Activated CD8-positive, alpha-beta memory T cell treated with anti-CD3 and anti-CD28 coated beads for 48 hours (primary cell): ENCODE measurements at places on chromosomes 3 and 15.

- DNase-seq, result no peak
Observed at GRCh38 chr15:75043509-75044257, 20.3 kb downstream of the PPCDC start.

DNA sequence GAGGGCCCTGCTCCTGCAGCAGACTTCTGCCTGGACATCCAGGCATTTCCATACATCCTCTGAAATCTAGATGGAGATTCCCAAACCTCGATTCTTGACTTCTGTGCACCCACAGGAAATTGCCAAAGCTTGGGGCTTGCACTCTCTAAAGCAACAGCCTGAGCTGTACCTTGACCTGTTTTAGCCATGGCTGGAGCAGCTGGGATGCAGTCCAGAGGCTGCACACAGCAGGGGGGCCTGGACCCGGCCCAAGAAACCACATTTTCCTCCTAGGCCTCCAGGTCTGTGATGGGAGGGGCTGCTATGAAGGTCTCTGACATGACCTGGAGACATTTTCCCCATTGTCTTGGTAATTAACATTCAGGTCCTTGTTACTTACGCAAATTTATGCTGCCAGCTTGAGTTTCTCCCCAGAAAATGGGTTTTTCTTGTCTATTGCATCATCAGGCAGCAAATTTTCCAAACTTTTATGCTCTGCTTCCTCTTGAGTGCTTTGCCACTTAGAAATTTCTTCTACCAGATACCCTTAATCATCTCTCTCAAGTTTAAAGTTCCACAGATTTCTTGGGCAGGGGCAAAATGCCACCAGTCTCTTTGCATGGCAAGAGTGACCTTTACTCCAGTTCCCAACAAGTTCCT is 11.8 kb upstream of the MYO5A start:
- no peak for DNase-seq

DNA sequence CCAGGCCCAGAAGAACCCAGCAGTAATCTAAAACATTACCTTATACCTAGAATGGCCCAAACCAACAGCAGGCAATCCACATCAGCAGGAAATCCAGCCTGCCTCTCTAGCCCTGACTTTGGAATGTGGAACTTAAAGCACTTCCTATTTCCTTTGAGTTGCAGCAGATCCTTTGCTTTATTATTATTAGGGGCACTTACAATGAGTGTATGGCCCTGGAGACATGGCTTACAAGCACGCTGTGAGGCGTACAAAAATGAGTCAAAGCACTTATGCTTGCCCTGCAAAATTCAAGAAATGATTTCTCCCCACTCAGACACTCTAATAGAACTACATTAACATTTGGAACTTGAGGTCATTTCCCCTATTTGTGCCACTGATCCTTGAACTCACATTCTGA is 9.5 kb upstream of the KNSTRN start:
- DNase-seq, result no peak

- no peak for DNase-seq
Observed at GRCh38 chr3:149442043-149442442, 32.5 kb upstream of the TM4SF4 start.

- no peak for DNase-seq
Observed at GRCh38 chr3:46416811-46417510, 9.9 kb downstream of the CCRL2 start.

- no peak for DNase-seq
Observed at GRCh38 chr15:59873644-59874272, 130.4 kb upstream of the FOXB1 start.

DNA sequence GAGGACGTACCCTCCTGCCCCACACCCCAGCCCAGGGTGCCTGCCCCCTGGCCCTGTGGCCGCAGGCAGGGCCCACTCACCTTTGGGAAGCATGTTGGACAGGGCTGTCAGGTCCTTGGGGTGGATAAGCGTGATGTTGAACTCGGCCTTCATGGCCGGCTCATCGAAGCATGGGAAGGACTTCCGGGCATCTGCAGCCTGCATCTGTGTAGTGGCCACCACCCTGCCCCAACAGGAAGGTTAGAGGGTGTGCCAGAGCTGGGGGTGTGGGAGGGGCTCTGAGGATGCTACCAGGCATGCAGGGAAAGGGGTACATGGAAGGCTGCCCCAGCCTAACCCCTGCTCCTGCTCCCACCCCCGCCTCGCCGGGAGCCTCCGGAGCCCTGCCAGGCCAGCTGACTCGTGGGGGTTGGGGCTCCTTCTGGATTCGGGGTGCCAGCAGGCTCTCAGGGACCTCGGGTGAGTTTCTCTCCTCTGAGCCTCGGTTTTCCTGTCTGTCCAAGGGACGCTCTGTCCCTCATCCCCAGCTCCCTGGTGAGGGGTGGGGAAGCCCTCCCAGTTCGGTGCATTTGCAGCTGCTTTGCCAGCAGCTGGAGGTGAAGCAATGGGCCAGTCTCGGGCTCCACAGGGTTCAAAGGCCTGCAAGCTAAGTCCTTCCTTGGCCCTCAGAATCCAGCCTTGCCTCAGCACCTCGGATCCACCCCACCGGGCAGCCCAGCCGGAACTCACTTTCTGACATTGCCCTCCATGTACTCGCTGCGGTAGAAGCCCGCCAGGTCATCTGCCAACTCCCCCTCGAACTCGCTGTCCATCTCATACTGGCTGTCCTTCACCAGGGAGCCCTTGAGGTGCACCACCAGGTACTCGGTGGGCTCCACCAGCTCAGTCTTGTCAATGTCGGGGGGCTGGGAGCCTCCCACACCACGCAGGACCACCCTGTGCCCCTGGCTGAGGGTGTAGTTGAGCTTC is 9.1 kb downstream of the ANPEP start:
- no peak for DNase-seq

DNA sequence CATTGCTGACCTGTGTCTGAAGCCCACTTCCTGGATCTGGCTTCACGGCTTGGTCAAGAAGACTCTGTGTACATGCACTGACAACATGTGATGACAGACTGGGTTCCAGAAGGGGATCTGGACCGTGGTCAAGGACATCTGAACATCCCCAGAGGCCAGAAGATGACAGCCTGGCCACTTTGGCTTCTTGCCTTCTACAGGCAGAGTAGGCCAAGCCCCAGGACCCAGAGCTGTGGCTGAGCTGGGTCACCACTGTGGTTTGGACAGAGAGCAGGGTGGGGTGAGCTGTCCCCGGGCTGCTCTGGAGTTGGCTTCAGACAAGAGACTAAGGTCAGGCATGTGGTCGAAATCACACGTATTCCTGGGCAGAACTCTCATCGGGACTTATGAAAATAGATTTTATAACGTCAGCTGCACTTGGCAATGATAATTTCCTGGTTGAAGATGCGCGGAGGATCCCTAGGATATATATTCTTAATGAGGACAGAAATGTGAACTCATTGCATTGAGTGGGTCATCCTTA is 114.1 kb upstream of the FRMD4B start:
- no peak for DNase-seq

DNA sequence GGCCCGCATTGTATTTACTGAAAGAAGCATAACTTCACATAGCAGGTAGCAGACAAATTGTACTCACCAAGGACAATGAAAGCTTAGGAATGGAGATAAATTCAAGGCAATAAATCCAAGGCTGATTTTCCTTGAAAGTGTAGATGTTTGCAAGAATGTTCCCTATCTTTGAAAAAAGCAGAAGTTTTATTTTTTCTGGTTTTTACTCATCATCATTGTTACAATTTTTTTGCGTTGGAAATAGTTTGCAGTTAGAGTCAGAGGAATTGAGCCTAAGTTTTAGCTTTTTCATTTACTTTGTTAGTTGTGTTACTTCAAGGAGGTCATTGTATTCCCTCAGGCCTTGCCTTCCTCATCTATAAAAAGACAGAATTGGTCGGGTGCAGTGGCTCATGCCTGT is 213.9 kb upstream of the TBL1XR1 start:
- DNase-seq, result no peak

GRCh38 chr15:27576576-27576975 is 522.5 kb downstream of the OCA2 start:
- DNase-seq, result no peak

- no peak for DNase-seq
Observed at GRCh38 chr3:72192572-72192971, 407.6 kb upstream of the PROK2 start.

DNA sequence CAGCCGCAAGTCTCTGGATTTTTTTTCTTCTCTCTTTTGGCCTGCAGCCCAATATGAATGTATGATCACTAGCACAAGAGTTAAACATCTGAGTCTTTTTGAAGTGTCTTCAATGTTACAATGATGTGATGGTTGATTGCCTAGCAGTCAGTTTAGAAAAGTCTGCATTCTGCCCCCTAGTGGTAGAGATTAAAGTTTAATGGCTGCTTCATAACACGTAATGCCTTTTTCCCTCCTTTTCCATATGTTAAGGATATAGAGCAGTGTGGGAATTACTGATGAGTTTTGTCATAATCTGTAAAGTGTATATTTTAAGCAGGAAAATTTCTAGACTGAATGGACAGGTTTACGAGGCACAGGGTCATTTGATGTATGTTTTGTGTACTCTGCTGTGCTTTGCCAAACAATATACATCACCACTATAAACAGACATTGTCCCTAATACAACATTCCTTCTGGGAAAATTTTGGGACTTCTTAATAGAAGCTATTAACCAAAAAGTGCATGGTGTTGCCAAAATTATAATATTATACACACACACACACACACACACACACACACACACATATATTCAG is 1038.5 kb upstream of the NR2F2 start:
- DNase-seq, result no peak

- DNase-seq, result no peak
Observed at GRCh38 chr15:69665641-69666111, 213.1 kb downstream of the RPLP1 start.

DNA sequence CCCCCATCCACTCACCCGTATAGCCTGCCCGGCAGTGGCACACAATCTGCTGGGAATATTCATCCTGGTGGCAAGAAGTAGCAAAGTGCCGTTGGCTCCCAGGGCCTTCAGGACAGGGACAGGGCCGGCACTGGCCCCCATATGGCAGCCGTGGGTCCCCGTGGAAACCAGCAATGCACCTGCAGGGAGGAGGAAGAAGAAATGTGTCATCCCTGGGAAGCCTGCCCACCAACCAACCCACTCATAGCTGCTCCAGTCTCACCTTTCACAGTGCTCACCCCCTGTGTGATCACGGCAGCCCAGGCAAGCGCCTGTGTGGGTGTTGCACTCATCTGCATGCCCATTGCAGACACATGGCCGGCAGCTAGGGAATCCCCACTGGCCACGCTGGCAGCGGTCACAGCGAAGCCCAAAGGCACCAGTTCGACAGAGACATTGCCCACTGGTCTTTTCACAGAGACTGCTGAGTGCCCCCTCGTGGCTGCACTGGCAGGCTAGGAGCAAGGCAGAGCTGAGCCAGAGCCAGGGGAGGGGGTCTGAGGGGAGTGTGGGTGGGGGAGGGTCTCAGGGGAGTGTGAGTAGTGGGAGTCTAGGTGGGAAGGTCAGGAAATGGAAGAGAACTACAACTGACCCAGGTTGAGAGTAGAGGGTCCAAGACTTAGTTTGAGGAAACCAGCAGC is 4.5 kb upstream of the USP19 start:
- no peak for DNase-seq

DNA sequence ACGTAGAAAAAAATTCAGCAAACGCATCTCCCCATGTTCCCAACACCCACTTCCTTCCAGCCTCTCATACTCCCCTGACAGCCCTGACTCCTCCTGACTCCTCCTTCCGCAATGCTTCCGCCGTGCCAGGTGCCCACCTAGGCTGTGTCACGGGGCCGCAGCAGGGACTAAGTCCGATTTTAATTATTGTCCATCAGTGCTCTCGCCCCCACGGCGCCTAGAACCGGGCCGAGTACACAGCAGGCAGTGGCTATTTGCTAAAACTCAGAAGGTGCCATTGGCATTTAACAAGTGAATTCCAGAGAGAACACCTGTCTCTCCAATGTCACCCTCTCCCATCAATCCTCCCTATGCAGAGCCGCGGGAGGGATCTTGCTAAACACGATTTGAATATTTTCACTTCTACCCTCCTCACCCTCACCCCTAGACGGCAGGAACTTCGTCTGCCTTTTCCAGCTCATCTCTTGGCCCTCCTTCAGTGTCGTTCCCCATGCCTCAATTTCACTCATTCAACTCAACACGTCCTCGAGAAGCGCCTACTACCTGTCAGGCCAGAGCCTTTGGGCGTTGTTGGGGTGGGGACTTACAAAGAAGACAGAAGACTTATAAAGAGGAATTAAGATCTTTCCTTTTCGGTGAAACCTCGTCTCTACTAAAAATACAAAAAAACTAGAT is 11.5 kb upstream of the SHF start:
- peak; percentile 37 for DNase-seq

- no peak for DNase-seq
Observed at GRCh38 chr3:46359733-46360493, 6.0 kb downstream of the CCR2 start.

DNA sequence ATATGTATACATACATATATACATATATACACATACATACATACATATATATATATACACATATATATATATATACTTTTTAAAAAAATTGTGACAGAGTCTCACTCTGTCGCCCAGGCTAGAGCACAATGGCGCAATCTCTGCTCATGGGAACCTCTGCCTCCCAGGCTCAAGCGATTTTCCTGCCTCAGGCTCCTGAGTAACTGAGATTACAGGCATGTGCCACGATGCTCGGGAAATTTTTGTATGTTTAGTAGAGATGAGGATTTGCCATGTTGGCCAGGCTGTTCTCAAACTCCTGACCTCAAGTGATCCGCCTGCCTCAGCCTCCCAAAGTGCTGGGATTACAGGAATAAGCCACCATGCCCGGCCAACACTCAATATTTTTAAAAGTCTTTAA is 302.5 kb downstream of the UNC13C start:
- no peak for DNase-seq

GRCh38 chr15:69128667-69129311 is 31.6 kb upstream of the GLCE start:
- no peak for DNase-seq

DNA sequence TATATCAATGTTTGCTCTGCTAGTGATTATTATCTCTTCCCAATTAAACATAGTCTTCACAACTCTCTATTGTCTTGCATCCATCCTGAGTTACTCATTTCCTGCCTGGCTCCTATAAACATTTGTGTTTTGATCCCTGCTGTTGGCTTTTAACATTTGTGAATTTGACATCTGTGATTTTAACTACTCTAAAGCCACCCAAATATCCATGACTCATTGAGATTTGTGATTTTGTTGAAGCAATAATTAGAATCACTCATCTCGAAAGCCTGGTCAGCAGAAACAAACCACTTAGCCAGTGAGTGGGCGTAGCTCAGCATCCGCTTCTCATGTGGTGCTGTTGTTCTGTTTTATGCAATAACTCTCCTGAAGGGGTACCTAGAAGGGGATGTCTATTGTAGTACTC is 174.3 kb upstream of the ZBTB20 start:
- no peak for DNase-seq

DNA sequence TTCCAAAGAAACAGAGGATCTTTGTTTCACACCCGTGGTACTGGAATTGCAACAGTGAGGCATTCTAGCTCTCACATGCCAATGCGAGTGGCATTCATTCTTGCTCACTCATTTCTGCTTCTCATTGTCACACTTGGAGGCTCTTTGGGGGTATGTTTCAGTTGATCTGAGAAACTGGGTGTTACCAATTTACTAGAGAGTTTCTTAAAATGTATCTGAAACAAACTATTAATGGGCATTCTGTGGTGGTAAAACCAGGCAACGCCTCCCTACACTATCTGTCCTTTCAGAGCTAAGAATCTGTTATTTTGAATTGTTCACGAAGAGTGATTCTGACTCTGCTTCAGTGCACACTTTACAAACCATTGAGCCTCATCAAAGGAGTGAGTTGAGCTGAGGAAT is 140.6 kb upstream of the BHLHE40 start:
- no peak for DNase-seq
